ENCODE measurements at places on chromosomes 7 and 10.

DNA sequence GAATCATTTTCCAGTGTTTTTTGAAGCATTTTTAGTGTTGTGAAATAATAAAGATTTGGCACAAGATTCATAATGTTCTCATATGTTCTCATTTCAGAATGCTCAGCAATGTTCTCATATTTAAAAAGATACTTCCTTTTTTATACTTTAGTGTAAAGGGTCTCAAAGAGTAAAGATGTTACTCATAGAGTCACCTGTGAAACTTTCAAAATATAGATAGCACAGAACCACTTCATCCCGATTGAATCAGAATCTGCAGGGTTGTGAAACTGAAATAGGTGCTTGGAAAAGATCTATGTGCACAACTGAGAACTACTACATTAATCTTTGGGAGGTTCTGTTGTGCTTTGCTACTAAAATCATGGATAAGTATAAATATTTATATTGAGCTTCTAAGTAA, 144.7 kb downstream of the MDFIC start:
- DNase-seq, result no peak

- no peak for DNase-seq
Observed at GRCh38 chr7:142460402-142461117, 202.7 kb upstream of the PRSS58 start.

- DNase-seq, result no peak
Observed at GRCh38 chr10:124558339-124559321, 97.0 kb downstream of the LHPP start.

DNA sequence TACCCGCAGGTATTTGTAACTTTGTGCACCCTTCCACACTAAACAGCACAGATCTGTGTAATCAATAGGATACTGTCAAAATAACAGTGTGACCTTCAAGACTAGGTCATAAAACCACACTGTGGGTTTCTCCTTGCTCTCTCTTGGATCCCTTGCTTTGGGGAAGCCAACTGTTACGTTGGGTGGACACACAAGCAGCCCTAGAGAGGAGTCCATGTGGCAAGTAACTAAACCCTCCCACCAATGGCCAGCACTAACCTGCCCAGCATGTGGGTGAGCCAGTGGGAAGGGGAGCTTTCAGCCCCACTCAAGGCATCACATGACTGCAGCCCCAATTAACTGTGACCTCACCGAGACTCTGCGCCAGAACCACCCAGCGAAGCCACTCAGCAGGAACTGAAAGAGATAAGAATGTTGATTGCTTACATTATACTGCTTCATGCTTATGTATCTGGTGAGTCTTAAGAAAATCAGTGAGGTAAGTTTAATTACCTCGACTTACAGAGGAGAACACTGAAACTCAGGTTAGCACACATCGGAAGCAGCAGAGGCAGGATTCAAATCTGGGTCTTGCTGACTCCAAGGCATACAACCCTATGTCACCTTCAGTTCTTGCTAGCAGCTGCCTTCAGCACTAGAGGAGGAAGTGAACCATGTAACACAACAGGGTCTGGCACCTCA, 9.4 kb upstream of the ZC3HAV1 start:
- no peak for DNase-seq

- no peak for DNase-seq
Observed at GRCh38 chr10:123359539-123359938, 205.3 kb downstream of the BUB3 start.

GRCh38 chr7:73463260-73463659, 29.7 kb downstream of the FZD9 start:
- no peak for DNase-seq

GRCh38 chr10:109835257-109835656, 88.1 kb downstream of the XPNPEP1 start:
- no peak for DNase-seq

- no peak for DNase-seq
Observed at GRCh38 chr7:36391436-36392198, 2.0 kb downstream of the ANLN start.

DNA sequence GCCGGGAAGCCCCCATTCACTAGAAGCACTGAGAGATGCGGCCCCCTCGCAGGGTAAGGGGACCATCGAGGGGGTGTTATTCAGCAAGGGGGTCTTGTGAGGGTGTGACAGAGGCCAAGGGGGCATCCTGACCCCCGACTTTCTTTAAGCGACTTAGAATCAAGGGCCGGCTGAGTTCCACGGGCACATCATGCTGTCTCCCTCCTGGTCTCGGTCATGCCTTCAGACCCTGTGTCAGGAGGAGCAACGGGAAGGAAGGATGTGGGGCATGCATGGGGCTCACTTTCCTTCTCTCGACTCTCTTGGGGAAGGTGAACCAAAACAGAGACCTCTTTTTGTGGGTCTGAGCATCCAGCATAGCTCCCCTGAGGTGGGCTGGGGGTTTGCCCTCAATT, 2.5 kb downstream of the ACSL5 start:
- DNase-seq, result no peak

DNA sequence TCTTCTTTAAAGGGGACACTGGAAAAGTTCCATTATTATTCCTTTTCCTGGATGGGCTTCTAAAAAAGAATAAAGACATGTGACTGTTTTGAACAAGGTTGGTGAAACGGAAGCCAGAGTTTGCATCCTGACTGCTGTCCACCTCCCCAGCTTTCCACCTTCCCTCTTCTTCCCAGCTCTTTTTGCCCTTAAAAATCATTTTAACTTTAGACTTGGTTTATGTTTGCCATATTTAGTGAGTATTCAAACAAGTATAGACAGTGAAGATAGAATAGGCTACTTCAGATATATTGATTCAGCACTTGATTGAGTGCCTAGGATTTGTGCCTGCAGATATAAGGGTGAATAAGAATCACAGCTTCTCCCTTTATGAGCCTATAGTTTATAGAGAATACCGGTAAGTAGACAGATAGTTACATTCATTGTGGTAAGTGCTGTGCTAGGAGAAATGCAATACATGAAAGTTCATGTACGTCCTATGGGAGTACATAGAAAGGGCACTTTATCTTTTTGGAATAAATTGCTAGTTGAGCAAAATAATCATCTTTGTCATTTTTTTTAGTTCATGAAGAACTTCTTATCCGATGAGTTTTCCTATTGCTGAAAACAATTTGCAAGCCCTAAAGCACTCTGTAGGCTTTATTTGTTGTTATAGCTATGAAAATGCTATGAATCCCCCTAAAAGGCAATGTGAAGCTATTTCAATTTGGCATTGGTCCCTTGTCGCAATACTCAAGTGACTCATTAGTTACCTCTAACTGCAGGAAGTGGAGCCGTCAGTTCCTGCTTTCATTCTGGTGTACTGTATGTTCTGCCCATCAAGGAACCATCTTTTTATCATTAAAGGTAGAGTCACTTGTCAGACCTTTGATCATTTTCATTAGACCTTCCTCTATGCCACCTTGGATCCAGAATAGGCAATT, 57.2 kb upstream of the STRIP2 start:
- DNase-seq, result no peak

- DNase-seq, result no peak
Observed at GRCh38 chr7:131300572-131301466, 26.9 kb upstream of the MKLN1 start.

- no peak for DNase-seq
Observed at GRCh38 chr7:56125831-56126230, 9.6 kb upstream of the NUPR2 start.

- DNase-seq, result no peak
Observed at GRCh38 chr10:119705434-119705831, 20.4 kb upstream of the INPP5F start.

DNA sequence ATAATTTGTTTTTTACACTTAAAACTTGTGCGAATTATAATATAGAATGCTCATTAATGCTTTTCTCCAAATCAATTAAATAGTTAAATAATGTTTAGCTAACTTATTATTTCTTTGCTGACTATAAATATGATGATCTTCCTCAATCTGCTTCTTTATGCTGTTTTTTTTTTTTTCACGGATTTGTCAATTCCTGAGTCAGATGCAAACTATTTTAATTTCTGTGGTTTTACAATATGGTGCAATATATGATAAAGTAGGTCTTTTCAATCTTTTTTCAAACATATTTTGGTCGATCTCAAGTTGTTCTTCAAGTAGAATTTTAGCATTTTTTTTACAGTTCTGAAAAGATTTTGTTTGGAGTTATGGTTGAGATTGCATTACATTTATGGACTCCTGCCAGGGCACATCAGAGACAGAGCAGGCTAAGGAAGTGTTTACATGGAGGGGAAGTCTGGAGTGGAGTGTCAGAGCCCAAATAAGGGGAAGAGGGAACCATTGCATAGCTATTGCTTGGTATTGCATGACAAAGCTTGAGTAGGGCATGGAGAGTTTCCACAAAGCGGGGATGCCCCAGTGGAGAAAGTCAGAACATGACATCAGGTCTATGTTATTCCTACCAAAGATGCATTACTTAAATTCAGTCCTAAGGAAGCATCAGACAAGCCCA, 204.4 kb downstream of the OTUD1 start:
- DNase-seq, result no peak

DNA sequence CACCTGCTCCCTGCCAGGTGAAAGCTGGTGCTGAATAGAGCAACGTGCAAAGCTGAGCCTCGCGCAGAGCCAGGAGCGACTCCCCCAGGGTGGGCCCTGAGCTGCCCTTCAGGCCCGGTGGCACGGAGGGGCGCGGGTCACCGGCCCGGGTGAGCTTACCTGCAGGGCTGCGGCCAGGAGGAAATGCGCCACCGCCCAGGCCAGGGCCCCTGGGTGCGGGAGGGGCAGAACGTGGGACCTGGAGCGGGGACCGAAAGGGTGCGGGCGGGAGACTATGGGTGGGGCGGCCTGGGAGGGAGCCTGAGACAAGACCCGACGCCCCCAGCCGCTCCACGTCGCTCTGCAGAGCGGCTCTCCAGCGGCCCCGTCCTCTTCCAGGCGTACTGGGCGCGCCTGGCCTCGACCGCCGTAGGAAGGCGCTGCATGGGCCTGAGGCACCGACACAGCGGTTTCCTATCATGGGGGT, 122.1 kb downstream of the BTAF1 start:
- no peak for DNase-seq

DNA sequence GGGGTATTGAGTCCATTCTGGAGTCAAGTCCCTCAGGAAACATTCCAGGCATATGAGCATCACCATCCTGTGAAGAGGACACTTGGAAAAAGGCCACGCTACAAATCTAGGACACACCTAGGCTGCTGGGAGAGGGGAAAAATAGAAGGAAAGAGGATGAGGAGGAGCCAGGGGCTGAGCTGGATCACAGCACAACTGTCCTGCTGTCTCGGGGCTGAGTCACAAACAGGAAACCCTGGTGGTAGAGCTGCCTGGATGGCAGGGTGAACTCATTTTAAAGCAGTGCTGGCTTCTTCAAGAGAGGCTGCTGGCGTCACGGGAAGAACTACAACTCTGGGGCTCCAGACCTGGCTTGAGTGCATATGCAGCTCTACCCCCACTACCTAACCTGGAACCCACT, 151.5 kb downstream of the RNF216 start:
- DNase-seq, result peak; percentile 12

- no peak for DNase-seq
Observed at GRCh38 chr7:159060440-159060839, 84.2 kb downstream of the VIPR2 start.

DNA sequence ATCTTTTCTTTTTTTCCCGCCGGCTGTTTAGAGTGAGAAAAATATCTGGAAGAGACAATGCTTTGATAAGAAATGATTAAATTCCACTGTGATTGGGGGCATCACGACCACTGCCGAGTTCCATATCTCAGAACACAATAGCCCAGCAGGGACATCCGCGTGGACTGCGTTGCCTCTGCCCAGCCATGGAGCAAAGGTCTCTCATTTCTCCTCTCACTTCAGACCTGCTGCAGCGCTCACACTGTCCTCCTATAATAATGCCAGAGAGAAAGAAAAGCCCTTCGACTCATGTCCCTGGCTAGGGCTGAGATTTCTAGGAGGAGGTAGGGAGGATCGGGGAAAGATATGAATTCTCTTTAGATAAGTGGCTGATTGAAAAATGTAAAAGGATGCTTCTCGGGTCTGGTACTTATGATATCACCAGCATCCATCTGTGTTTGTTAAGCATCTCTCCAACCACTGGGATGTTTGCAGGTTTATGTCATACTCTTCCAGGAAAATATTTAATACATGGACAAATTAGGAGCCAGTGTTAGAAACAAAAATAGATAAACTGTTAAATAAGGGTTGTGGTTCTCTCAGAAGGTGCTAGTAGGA, 472.9 kb upstream of the AKR1E2 start:
- no peak for DNase-seq

- DNase-seq, result no peak
Observed at GRCh38 chr10:10520491-10521385, 496.9 kb upstream of the CELF2 start.

- DNase-seq, result no peak
Observed at GRCh38 chr10:114071178-114071577, 27.5 kb downstream of the ADRB1 start.

- peak; percentile 40 for DNase-seq
Observed at GRCh38 chr10:62817121-62817765, 1.1 kb upstream of the EGR2 start.

GRCh38 chr7:47327698-47328391, 254.1 kb downstream of the TNS3 start:
- DNase-seq, result no peak

GRCh38 chr10:67110286-67110685, 184.4 kb downstream of the LRRTM3 start:
- no peak for DNase-seq

GRCh38 chr10:110455446-110455845, 42.3 kb upstream of the DUSP5 start:
- no peak for DNase-seq

All from T-helper 9 cell (primary cell).